Mesenteric fat pad (tissue), 1 donor: ENCODE measurements at places on chromosomes 5 and 9.

DNA sequence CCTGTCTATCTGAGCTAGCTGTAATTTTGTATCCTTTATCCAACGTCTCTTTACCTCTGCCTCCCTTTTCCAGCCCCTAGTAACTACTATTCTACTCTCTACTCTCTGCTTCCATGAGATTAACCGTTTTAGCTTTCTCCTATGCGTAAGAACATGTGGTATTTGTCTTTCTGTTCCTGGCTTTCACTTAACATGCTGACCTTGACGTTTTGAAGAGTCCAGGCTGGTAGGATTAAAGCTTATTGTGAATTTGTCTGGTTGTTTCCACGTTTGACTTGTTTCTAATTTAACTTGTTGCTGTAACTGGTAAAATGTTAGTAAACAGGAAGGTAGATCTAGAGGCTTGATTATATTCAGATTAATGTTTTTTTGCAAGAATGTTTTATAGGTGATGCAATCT, 385.3 kb downstream of the PSAT1 start:
- no peak for DNase-seq

GRCh38 chr5:152007653-152008335, 83.1 kb upstream of the GLRA1 start:
- no peak for DNase-seq

- DNase-seq = no peak
Measured at GRCh38 chr9:34540827-34541226, 18.0 kb upstream of the ENHO start.

GRCh38 chr9:135902655-135903357, 4.5 kb downstream of the CAMSAP1 start:
- DNase-seq = peak; percentile 26

GRCh38 chr5:154228696-154229095, 38.2 kb downstream of the GALNT10 start:
- no peak for DNase-seq

- DNase-seq = no peak
Measured at GRCh38 chr5:34609951-34610441, 46.1 kb upstream of the RAI14 start.

DNA sequence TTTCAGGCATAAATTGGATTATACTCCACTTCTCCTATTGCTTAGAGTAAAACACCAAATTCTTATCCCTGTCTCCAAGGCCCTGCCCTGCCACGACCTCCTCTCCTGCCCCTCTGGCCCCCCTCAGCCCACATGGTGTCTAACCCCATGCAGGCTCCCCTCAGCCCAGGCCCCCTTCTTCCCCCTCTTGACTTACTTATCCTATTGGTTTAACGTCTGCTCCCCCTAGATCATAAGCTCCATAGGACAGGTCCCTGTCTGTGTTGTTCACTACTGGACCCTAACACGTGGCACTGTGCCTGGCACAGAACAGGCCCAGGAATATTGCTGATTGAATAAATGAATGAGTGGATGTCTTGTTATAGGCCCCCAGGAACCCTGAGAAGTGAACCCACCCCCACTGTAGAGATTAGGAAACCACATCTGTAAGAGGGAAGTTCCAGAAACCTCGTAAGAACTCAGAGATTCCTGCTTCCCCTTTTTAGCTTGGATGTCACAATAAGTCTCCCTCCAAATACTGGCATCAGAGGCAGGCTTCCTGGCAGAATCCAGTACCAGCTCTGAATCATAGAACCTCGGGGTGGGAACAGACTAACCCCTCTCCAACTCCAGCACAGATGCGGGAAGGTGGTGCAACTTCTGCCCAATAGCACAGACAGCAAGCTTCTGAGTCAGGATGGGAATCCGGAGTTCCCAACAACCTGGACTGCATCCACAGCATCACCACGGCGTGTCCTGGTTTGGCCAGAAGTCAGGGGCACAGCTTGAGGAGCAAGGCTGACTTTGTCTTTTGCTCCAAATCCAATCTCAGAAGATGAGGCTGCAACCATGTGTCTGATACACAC, 31.5 kb downstream of the HRH2 start:
- no peak for DNase-seq

DNA sequence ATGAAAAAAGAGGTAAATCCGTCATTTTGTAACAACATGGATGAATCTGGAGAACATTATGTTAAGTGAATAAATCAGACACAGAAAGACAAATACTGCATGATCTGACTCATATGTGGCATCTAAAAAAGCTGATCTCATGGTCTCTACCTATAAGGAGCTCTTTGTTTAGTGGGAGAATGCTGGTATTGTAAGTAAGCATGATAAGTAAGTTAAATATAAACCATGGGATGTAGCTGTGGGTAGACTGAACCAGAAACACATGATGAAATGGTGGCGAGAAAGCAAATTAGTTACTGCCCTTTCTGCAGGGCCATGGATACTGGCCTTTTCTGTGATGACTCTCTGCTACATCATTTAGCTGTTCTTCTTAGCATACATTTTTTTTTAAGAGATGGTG, 66.4 kb upstream of the RUSC2 start:
- DNase-seq = no peak

GRCh38 chr9:129143031-129143927, 32.1 kb downstream of the PTPA start:
- peak; percentile 94 for DNase-seq

DNA sequence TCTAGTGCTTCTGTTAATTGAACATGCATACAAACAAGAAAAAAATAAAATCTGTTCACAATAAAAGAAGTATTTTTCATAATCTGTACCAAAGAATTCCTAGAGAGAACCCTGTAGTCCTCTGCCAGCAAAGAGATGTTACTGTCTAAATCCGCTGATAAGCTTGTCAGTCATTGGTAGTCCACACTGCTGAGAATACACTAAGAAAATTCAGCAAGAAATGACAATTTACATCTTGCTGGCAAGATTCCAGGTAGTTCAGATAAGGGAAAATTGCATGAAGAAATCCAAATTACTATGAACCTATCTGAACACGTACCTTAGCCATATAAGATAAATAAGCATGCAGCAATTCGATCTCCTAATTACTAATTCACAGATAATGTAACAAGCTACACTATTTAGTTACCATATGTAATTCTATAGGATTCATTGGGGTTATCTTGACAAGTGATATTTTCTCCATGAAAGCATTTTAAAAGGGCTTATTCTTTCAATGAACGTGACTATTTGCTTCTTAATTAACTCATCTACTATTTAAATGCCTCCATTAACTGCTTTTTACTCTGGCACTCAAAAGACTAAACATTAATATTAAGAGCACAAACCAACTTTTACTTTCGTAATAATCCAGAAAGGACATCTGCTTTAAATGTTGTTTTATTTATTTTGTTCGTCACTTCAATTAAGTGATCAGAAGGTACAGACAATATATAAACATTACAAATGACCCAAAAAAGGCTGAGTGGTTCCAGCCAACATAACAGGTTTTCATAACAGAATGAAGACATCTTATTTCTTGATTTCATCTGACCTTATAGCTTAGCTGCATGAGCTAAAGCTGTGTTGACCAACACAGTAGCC, 9.7 kb downstream of the MPDZ start:
- DNase-seq = no peak

- no peak for DNase-seq
Measured at GRCh38 chr5:143601917-143602333, 198.4 kb upstream of the NR3C1 start.

- no peak for DNase-seq
Measured at GRCh38 chr9:109771087-109771486, 8.9 kb upstream of the PALM2AKAP2 start.

DNA sequence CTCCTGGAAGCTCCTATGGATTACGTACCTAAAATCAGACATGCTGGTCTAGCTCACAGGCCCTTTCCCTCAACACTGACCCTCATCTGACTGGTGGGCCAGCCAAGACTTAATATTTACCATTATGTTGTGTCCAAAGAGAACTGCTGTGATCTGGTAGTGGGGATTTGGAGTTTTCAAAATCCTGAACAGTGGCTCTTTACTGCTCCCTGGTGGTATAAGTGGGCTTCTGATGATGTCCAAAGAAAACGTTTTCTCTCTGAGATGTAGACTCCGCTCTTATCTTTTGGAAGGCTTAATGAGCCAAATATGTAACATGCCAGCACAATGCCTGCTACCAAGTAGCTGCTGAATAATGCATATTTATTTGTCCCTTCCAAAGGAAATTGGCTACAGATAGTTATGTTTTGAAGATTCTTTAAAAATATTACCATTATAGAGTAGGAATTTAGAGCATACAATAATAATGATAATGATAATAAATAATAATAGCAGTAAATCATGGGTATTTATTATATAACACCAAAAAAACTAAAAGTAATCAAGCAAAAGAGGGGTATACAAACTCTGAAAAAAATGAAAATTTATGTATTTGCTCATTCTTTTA, 406.6 kb upstream of the TNC start:
- no peak for DNase-seq

- DNase-seq = no peak
Measured at GRCh38 chr5:133907075-133907474, 61.4 kb downstream of the C5orf15 start.

DNA sequence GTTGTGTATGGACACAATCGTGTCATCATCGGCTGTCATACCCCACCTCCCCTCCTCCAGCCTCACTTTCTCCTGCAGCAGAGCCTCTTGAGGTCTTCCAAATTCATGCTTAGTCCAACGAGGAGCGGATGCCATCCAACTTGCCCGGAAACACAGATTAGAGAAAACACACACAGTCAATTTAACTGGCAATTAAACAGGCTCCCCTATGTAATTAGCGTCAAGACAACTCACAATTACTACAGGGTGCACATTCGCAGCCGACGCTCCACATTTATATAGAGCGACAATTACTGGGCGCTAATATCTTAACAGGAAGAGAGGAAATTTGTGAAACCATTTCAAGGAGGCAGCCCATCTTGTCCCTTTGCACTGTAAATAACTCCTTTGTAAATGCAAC, 86.0 kb upstream of the ZNF618 start:
- no peak for DNase-seq

GRCh38 chr9:32969270-32969669, 32.2 kb downstream of the APTX start:
- no peak for DNase-seq
